ENCODE measurements at places on chromosomes 7 and 10.
A peak's percentile ranks its signal among the peaks of the same experiment; 100 is the strongest.

- DNase-seq: no peak
These were observed 85.9 kb downstream of the MDFIC start for GRCh38 chr7:115007751-115008150.

DNA sequence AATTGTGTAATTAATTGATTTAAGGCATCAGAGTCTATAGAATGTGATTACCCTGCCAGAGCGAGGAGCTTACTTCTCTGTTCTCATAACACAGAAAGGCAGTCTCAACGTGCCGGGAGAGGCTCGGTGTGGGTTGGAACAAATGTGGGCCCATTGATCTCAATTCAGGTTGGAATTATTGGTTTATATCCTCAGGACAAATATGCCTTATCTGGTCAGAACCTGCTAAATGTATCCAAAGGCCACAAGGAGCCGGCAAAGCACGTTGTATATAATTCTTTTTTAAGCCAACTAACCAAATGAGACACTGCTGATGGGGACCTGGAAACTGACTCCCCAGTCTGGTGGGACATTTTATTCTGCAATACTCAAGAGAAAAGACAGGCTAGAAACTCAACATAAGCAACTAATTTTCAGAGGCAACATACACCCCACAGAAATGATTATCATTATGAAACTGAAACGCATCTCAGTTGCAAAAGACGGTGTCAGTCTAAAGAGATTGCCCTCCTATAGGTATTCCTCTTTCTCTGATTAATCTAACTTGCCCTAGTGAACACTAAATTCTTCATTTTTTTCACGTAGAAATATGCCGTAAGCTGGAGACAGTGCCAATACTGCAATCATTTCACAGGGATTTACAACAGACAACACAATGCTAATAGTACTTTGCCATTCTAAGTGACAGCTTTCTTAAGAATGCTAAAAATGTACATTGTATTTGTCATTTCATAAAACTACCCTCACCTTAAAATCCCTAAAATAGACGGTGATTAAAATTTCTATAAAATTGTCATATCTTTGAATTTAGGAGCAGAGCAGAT lies 9.4 kb downstream of the EBF3 start:
- no peak for DNase-seq

GRCh38 chr10:113011592-113012374 lies 61.7 kb downstream of the TCF7L2 start:
- DNase-seq: no peak

- DNase-seq: peak; percentile 34
These were observed 180.6 kb downstream of the SEMA3E start for GRCh38 chr7:83468251-83468739.

Data from LNCaP clone FGC (cell line).